ENCODE measurements at places on chromosomes 6 and 20.

DNA sequence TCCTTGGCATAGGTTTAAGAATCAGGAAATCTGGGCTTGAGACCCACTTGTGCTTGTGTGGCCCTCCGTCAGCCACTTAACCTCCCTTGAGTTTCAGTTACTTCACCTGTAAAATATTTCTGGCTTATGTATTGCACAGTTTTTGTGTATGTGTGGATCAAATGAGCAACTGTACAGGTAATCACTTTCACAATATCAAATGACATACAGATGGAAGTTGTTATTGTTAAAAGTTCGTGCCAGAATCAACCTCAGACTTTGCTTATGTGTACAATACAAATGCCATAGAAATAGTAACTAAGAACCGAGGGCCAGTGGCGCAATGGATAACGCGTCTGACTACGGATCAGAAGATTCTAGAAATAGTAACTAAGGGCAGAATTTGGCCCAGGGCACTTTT lies 65.6 kb upstream of the KIF13A start:
- DNase-seq = no peak

DNA sequence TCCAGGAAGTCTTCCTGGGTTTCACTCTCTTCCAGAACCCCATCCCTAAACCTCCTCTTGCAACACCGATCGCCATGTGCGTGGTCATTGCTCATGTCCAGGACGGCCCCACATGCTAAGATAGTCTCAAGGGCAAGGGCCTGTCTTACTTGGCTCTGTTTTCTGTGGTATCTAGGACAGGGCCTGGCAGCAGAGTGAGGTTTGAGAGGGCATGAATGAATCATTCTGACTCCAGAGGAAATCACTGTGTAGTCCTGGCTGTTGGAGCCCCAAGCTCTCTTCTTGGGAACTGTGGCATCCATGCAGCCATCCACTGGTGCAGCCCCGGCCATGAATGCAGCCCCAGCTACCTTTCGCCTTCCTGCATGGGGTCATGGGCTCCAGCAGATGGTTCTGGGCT lies 12.4 kb downstream of the SIRPA start:
- no peak for DNase-seq

DNA sequence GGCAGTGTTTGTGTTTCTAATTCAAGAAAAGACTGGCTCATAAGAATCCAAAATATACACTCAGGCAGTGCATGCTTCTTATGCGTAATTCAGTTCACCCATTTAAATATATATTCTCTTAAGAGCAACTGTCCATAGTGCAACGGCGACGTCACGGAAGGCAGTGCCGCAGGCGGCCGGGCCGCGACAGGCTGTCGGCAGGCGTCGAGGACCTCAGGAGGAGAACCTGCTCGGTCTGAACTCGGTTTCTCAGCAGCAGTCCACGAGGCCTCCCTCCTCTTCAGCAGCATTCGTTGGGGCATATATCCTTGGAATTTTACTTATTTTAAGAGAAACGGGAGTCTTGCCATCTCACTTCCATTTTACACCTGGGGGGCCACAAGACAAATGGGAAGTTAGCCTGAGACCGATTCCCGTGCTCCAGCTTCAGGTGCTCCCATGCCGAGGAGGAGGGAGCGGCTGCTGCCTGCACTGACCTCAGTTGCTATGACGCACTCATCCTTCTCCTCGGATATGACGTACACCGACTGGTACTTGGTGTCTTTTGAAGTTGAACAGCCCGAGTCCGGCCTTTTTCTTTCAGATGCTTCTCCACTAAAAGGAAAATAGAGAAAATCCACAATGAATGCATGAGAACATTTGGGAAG lies 8.2 kb downstream of the DLL1 start:
- DNase-seq = no peak

- peak; percentile 43 for DNase-seq
These were observed 13.9 kb downstream of the RAMACL start for GRCh38 chr6:166572370-166573261.

GRCh38 chr6:3088446-3088845 lies 20.2 kb downstream of the RIPK1 start:
- no peak for DNase-seq

DNA sequence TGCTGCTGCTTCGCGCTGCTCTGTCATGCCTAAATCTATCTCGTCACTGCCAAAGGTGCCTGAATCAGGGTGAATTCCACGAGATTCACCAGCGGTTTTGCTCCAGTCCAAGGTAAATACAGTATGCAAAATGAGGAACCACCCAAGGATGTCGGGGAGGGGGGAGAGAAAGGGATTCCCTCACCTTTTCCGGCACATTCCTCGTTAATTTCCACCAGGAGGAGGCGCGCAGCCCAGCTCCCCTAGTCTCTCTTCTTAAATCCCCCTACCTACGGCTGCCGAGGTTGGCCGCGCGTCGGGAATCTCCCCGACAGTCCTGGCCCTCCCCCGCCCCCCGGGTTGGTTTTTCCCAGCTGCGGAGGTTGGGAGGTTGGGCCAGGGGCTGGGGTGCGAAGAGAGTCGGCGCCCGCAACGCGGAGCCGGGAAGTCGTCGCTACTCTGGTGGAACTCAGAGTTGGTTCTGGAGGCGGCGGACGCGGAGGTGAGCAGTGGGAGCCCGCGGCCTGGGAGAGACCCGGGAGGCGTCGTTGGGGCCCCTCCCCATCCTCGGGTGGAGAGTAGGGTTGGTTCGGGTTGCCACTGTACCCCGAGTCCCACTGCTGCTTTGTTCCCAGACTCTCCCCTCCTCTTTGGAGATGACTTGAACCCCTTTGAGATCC lies at the start of gene TPBG:
Gene TPBG, plus strand, starts transcription at position 390 of the 659 bp plus-strand sequence. CDS start 1,145 bp downstream, outside the sequence.
- DNase-seq = peak; percentile 67

DNA sequence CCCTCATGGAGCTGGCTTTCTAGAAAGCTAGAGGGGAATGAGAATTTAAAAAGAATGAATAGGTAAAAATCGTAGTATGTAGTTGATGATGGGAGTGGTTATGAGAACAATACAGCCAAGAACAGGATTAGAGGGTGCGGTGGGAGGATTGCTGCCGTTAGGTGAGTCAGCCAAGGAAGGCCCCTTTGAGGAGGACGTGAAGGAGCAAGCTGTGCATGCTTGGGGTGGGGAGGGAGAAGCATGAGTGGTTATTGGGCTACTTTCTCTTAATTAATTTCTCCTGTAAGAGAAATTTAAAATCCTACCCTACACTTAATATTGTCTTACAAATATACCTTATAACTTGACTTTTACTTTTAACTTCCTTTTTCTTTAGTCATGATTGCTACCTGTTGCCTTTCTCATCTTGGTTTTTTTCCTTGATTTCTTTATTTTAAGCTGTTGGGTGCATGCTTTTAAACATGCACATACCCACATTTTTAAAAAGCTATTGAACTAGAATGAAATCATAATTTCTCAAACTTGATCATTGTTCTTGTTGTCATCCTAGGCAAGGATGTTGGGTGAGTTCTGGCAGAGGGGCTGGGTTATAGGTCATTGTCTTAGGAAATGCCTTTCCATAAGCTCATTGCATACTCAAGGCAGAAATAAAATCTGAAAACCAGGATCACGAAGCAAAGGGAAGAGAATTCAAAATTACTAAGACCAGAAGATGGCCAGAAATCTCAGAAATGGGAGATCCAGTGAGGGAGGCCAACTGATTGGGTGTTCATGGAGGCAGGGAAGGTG lies 114.5 kb downstream of the TCP11 start:
- no peak for DNase-seq

GRCh38 chr6:15894973-15895725 lies 232.3 kb upstream of the DTNBP1 start:
- peak; percentile 40 for DNase-seq

GRCh38 chr6:25660512-25660911 lies 8.5 kb downstream of the SCGN start:
- DNase-seq = no peak

DNA sequence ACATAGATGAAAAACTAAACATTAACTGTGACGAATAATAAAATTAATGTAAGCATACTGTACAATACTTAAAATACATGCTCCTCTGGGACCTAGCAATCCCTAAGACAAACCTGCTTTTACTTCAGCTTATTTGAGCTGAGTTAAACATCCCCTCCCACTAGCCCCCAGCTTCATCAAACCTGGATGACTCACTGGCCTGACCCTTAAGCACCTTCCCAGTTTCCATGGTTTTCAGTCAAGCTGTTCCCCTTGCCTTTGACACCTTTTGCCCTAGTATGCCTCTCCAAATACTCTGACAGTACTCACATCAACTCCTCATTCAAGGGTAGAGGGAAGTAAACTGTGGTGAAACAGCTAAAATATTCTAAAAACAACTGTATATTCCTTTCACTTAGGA lies 4.2 kb downstream of the ELOVL4 start:
- DNase-seq = no peak

DNA sequence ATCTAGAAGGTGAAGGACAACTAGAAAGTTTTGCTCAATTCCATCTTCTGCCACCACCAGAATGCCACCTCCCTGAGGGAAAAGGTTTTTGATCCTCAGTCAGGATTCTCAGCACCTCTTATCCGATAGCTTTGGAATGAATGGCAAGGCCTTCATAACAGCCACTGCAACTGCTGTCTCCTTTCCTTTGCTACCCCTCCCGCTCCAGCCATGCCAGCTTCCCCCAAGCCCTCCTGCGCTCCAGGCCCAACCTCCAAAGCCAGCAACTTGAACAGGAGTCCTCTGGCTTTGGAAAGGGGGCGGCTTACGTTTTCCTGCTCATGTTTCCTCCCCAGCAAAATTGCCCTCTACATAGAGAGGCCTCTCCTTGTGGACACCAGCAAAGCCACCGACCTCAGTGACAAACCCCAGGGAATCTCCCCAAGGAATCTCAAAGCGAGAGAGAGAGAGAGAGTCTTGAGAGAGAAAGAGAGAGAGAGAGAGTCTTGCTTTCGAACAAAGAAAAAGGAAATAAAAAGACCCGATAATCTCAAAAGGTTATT lies 420 bp upstream of the BTN2A1 start:
- no peak for DNase-seq

DNA sequence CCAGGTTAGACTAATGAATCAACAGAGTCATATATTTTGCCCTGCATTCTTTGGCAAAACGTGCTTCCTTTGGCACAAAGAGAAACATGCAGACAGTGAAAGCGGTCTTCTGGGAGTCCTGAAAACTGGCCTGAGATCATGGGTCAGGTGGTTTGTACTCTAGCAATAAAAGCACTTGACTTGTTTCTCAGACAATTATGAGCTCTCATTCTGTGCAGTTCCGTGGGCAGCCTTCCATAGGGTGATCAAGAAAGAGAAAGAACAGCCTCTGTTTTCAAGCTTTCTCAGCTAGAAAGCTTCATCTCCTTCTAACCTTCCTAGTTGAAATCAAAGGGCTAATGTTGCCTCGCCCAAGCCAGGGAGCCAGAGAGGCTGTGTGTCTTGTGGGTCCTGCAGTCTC lies 62.7 kb upstream of the ISM1 start:
- no peak for DNase-seq

- no peak for DNase-seq
These were observed 36.4 kb downstream of the DLGAP4 start for GRCh38 chr20:36342331-36343120.

DNA sequence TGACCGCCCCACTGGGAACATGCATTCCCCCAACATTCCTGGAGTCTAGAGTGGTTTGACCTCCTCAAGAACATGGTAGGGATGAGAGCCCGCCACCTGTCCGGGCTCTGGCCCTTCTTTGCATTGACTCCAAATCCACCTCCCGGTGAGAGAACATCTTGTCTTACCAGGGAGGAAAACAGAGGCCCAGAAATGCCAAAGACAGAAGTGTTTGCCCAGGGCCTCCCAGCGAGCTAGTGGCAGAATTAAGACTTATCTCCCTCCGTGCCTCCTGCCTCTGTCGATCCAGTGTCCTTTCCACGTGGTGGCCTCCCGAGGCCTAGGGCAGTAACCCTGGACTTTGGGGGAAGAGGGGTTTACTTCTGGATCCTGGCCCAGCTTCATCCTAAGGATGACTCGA lies 134.8 kb downstream of the JPH2 start:
- no peak for DNase-seq

GRCh38 chr6:20319520-20320357 lies 81.9 kb upstream of the E2F3 start:
- no peak for DNase-seq

- no peak for DNase-seq
These were observed 568.4 kb upstream of the MAP3K7 start for GRCh38 chr6:91155129-91155785.

GRCh38 chr6:52929321-52930164 lies 20.0 kb upstream of the GSTA3 start:
- DNase-seq = no peak

GRCh38 chr20:62132421-62132820 lies 10.1 kb downstream of the LSM14B start:
- DNase-seq = no peak

- no peak for DNase-seq
These were observed 589.3 kb downstream of the TFAP2A start for GRCh38 chr6:9825526-9825925.

- no peak for DNase-seq
These were observed 108.5 kb downstream of the EPM2A start for GRCh38 chr6:145626857-145627256.

- no peak for DNase-seq
These were observed 696 bp upstream of the SUPT3H start for GRCh38 chr6:45378334-45378926.

DNA sequence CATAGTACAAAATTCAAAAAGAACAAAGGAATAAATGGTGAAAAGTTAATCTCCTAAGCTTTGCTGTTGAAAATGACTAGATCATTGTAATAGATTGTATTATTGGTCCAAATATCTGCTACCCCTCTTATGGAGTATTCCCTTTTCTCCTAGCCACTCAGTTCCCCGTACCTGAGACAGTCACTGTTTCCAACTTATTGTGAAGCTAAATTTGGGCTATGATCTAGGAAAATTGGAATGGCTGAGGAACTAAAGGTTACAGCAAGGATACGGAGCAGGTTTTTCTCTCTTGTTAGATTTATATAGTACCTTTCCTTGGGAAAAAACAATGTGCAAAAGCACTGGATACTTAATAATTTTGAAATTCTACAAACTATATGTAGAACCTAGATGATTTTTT lies 17.3 kb downstream of the DHX35 start:
- DNase-seq = no peak

GRCh38 chr6:134754013-134754690 lies 195.7 kb downstream of the ALDH8A1 start:
- no peak for DNase-seq

- DNase-seq = no peak
These were observed 150.8 kb upstream of the FLRT3 start for GRCh38 chr20:14488212-14488611.

GRCh38 chr6:12457094-12457493 lies 166.9 kb downstream of the EDN1 start:
- DNase-seq = no peak

DNA sequence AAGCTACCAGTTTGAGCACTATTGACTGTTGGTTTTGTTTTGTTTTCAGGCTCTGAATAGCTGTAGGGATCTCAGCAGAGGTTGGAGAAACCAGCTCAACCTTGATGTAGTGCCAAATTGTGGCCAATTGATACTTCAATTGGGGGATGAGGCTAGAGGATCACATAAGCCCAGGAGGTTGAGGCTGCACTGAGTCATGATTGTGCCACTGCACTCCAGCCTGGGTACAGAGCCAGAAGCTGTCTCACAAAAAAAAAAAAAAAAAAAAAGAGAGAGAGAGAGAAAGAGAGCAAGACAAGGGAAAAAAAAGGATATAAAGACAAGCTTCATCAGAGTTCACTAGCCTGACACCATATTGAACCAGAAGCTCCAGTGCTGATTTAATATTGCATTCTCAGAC lies 702.1 kb downstream of the FRK start:
- DNase-seq = no peak
